ENCODE measurements at places on chromosomes 7 and 10. TPM values are rescaled to one million over a fixed set of nuclear protein-coding genes. Genes with fewer than 3 reads are reported as not detected.
A peak's percentile ranks its signal among the peaks of the same experiment; 100 is the strongest.

CALN1 gene
- 3.1 TPM for total RNA-seq

MAGI2 gene
- total RNA-seq, result 4.2 TPM

EPO gene
- total RNA-seq, result 0.58 TPM

GRCh38 chr10:70518695-70519094 is 40.1 kb downstream of the PALD1 start:
- DNase-seq, result no peak

- peak; percentile 52 for DNase-seq
Observed at GRCh38 chr7:38704041-38704547, 72.9 kb upstream of the AMPH start.

DNA sequence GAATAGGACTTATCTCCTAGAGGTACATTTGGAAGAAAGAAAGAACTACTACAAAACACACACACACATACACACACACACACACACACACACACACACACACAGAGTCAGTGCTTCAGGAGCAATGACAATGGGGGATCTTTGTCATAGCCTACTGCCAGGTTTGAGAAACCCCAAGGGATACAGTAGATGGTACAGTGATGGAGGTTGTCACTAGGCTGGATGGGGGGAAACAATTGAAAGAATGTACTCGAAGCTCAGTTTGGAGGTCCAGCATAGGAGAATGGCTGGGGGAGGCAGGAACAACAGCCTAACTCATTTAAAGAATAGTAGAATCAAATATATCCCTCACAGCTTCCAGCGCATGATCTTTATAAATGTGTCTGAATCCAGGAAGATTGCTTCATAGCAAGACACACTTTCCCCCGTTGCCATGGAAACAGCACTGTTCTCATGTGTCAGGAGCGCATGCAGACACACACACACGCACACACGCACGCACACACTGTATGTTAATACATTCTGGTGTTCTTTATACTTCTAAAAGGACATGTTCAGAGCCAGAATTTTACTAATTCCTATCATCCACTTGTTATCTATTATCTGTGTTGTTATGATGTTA is 32.6 kb upstream of the ZNRF2 start:
- peak; percentile 23 for DNase-seq

- DNase-seq, result no peak
Observed at GRCh38 chr10:13724484-13724883, 137.7 kb downstream of the PRPF18 start.

- no peak for DNase-seq
Observed at GRCh38 chr7:91228327-91228726, 35.9 kb upstream of the FZD1 start.

- DNase-seq, result no peak
Observed at GRCh38 chr7:25329815-25330214, 101.5 kb upstream of the NPVF start.

DNA sequence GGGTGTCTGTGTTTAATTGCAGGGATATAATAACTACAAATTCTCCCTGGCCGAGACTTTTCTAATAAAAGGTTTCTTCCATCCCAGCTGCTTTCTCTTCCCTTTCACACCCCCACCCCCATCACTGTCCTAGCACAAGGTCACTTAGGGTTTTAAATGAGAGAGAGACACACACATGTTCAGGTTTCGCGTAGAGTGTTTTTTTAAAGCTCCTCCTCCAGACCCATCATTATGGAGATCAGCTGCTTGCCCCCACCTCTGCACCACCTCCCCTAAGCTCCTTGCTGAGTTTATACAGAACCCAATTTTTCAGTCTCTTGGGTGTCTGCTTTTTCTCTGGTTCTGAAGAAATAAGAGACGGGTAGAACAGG is 18.6 kb downstream of the LRMDA start:
- DNase-seq, result no peak

GRCh38 chr7:99109108-99110051 is 34.5 kb downstream of the SMURF1 start:
- DNase-seq, result no peak

DNA sequence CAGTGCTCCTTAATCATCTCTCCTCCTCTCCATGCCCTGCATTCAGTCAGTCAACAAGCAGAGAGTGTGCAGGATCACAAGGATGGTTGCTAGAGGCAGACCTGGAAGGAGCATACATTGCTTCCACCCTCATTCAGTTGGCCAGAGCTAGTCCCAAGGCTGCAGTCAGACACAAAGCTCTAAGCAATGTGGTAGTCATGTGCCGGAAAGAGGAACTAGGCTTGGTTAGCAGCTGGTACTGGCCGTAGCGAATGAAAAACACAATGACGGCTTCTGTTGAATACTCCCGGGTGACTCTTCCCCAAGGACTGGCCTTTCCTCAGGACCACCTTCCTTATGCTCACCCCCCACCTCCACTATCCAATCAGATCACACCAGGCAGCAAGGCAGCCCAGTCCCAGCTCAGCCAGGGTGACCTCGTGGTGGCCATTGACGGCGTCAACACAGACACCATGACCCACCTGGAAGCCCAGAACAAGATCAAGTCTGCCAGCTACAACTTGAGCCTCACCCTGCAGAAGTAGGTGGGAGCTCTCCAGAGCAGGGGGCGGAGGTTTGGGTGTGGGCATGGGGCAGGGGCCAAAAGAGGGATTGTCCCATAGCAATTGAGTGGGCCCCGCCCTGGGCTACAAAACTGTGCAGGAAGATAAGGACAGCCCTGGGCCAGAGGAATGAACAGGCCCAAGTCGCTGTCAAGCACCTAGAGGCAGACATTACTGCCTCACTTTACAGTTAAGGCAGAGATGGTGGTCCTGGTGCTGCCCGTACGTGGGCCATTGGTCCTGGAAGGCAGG is 10.9 kb downstream of the LDB3 start:
- no peak for DNase-seq

DNA sequence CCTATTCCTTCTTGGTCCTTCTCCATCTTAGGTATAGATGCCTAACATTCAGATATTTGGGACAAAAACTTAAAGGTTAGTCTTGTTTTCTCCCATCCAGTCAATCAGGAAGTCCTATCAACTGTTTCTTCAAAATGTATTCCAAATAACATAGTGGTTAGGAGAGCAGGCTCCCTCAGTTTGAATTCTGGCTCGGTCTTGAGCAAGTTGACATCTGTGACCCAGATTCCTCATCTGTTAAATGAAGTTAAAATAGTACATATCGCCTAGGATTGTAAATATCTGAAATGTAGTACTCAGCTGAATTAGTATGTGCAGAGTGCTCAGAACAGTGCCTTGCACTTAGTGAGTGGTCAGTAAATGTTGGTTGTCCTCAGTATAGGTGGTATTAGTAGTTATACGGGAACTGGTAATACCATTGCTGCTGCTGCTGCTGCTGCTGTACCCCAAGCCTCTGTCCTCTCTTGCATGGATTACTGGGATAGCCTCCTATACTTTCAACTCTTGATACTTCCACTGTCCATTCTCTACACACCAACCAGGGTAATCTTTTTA is 58.6 kb downstream of the RALA start:
- DNase-seq, result no peak

- DNase-seq, result peak; percentile 83
Observed at GRCh38 chr7:151448261-151449252, 8.6 kb upstream of the CRYGN start.

DNA sequence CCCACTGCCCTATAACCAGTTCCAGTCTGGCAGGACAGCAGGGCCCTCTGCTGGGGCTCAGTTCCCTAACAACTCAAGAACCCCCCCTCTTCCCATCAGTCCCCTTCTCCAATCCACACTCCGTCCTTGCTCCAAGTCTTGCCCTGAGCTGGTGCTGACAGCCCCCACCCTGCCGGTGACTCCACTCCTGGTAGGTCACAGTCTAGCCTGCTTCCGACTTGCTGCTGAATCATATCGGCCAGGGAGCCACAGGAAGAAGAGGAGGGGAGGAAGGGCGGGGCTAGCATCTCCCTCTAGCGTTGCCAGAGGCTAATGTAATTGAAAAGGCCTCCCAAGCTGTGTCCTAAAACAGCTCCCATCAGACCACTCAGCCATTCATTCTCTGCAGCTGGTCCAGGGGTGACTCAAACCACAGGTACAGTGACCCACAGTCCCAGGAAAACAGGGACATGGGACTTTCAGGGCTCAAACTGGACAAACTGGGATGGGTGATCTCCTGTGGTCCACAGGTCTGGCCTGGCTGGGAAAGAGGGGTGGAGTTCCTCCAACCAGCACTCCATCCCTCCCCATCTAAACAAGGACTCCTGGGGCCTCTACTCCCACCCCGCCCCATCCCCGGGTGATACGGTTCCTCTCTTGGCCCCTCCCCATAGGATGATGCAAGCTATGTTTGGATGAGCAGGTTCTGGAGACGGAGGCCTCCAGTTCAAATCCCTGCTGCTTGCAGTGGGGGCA is 158.8 kb downstream of the SH3PXD2A start:
- peak; percentile 72 for DNase-seq

- no peak for DNase-seq
Observed at GRCh38 chr7:22712999-22713398, 14.0 kb upstream of the IL6 start.

Measured in neural progenitor cell (in vitro differentiated cells).